ENCODE measurements at places on chromosomes 11 and 22. TPM values are rescaled to one million over a fixed set of nuclear protein-coding genes. Genes with fewer than 3 reads are reported as not detected.

TUBA8 gene
- 1.8 TPM for total RNA-seq

GRCh38 chr11:43557553-43558110 is 122.9 kb upstream of the HSD17B12 start:
- DNase-seq, result no peak

GRCh38 chr22:44205516-44206329 is 25.0 kb downstream of the PARVG start:
- no peak for DNase-seq

DNA sequence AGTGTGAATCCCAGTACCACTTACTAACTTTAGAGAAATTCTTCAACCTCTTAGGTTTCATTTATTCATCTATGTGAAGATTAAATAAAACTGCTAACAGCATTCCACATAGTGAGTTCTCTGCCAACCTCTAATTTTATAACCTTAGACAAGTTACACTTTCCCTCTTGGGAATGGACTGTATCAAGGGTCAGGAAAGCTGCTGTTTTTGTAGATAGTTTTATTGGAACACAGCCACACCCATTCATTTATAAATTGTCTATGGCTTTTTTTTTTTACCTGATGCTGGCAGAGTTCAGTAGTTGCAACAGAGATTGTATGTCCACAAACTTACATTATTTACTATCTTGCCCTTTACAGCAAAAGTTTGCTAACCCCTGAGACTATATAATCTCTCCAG is 81.1 kb downstream of the PAK1 start:
- DNase-seq, result no peak

DNA sequence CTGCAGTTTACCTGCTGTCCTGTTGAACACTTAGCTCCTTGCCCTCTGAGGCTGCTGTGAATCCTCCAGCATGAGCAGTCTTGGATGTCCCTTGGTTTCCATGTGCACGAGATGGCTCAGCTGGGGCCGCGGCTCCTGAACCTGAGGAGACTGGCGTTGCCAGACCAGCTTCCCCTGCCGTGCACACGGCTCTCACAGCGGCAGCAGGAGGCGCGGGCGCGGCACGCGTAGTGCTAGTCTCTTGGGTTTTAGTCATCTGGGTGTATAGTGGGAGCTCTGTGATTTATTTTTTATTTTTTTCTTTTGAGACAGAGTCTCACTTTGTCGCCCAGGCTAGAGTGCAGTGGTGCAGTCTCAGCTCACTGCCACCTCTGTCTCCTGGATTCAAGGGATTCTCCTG is 54.8 kb downstream of the MUC6 start:
- no peak for DNase-seq

GRCh38 chr11:9722023-9722422 is 58.1 kb downstream of the SWAP70 start:
- DNase-seq, result no peak

- DNase-seq, result no peak
These were observed 65.5 kb upstream of the CHORDC1 start for GRCh38 chr11:90288212-90288821.

- no peak for DNase-seq
These were observed 593.7 kb downstream of the METTL15 start for GRCh38 chr11:28701760-28702449.

DNA sequence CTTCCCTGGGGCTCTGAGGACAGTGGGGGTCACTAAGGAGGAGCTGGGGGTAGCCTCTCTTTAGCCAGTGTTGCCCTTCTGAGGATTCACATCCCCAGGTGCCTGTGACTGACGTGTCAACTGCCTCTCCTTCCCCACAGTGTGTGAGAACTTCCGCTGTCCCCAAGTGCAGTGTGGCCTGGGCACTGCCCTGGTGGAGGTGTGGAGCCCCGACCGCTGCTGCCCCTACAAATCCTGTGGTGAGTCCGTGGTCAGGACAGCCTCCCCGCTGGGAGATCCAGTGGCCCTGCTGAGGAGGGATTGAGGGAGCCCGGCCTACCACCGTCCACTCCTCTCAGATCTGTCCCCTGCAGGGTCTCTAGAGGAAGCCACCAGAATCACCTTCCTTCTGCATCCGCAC is 81.1 kb upstream of the MYOD1 start:
- no peak for DNase-seq

- DNase-seq, result peak; percentile 64
These were observed 123.1 kb downstream of the MPPED1 start for GRCh38 chr22:43534916-43535315.

GRCh38 chr22:30870451-30871345 is 97.9 kb downstream of the MORC2 start:
- DNase-seq, result no peak

Data from osteocyte (in vitro differentiated cells).